ENCODE measurements at places on chromosomes 3 and 15. TPM values are rescaled to one million over a fixed set of nuclear protein-coding genes. Genes with fewer than 3 reads are reported as not detected.

GRCh38 chr3:39096775-39097174 lies 10.7 kb downstream of the GORASP1 start:
- peak; percentile 40 for DNase-seq

DNA sequence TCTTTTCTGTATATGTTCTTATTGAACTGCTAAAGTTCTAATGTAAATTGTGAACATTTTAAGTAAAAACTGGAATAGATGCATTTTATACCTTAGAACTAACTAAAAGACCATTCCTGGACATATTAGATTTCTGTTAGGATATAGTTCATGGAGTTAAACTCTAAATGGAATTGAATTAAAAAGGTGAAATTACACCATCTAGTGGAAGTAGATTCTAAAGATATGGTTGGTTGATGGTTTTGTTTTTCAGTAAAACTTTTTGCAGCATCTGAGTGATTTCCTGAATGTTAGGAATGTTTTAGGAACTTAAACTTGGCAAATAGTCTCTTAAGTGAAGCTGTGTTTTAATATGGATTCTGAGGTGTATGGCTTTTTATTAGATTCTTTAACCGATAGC lies 96.8 kb downstream of the SLMAP start:
- peak; percentile 52 for DNase-seq

- DNase-seq = peak; percentile 17
These were observed 202.9 kb upstream of the CTNNB1 start for GRCh38 chr3:40996382-40996781.

DNA sequence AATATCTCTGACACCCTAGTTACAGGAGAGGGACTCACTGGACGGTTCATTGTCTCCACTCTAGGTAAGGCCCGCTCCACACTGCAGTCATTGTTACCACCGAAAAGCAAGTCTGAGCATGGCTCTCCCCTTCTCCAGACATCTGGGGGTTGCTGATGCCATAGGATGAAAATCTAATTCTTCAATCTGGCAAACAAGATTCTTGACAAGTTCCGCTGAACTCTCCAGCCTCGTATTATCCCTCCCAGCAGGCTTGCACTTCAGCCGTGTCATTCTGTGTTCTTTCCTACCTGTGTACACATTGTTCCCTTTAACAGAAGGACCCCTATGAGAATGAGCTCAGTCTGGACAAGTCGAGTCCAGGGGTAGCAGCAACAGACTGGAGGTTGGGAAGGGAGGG lies 152.3 kb upstream of the NR2E3 start:
- DNase-seq = no peak

DNA sequence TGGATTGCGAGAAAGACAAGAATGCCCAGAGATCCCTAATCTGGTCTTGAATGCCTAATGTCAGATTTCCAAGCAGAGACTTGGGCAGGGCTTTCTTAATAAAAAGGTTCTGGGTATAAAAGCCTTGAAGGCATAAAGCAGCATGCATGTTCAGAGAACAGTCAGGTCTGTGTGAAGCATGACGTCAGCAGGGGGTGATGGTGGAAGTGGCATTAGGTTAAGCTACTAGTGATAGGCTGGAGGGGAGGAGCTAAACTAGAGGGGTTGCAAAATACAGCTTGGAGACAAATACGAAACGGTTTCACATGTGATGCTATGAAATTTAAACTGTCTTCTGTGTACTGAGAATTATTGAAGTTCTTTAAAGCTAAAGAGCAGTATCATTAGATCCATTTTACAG lies 125.6 kb downstream of the VPS8 start:
- DNase-seq = no peak

DNA sequence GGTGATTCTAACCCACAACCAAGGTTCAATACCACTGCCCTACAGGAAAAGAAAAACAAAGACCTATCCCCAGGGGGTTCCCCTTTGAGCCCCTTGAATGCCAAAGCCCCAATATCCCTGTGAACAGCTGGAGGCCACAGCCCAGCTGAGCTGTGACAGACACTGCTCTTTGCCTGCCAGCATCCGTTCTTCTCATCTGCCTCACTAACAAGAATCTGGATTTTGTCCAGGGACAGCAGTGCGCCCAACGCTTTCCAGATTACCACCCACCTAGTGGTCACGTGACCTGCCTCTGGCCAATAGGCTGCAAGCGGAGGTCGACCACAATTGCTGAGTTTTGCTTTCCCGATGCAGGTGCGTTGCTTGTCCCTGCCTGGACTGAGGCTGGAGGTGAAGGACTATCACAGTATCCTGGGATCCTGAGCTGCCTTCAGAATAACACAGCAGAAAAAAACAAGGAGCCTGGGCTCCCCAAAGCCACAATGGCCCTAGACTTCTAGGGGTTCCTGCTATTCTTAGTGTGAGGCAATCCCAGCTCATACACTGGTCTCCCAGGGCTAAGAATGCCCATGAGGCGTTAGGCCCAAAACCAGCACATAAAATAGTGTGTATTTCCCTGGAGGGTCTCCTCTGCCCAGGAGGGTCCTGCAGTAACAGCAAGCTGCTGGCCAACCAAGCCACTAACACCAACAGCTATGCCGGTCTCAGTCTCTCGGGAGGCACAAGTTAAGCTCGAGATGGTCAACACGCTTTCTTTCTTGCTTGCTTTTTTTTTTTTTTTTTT lies 13.8 kb downstream of the BDH1 start:
- DNase-seq = peak; percentile 73

DNA sequence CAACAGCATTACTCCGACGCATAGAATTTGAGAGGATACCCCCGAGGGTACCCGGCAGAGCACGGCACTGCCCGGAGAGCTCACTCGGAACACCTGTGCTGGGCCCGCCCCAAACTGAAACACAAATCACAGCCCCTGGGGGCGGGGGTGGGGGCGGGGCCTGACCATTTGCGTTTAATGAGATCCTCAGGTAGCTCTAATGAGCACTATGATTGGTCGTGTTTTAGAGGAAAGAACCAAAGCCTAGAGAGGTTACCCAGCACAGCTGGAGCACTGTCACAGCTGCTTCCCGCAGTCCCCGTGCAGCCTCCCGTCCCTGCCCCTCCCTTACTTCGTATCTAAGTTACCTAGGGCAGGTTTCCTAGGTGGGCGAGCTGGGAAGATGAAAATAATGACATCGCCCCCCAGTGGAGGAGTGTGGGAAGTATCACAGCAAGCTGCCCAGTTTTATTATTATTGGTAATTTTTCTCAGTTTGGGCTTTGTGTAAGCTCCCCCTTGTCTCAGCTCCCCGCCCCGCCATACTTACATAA lies 187.1 kb downstream of the PDE8A start:
- peak; percentile 72 for DNase-seq

GRCh38 chr3:127853681-127854080 lies 31.4 kb upstream of the MGLL start:
- no peak for DNase-seq

GRCh38 chr3:177726807-177727206 lies 529.5 kb upstream of the TBL1XR1 start:
- DNase-seq = no peak

DNA sequence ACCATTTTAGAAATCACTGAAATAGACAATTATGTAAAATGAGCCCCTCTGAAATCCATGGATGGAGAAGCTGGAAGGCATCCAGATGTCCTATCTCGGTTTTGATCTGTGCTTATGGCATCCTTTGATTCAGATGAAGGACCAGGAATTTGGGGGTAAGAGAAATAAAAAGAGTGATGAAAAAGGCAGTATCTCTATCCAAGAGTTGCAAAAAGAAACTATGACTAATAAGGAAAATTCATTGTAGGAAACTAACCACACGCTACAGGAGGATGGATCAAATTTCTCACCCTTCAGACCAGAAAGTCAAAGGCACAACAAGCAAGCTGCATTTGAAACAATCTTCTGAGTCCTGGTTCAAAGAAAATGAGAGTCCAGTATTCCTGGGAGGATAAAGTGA lies 34.8 kb downstream of the SRGAP3 start:
- no peak for DNase-seq

DNA sequence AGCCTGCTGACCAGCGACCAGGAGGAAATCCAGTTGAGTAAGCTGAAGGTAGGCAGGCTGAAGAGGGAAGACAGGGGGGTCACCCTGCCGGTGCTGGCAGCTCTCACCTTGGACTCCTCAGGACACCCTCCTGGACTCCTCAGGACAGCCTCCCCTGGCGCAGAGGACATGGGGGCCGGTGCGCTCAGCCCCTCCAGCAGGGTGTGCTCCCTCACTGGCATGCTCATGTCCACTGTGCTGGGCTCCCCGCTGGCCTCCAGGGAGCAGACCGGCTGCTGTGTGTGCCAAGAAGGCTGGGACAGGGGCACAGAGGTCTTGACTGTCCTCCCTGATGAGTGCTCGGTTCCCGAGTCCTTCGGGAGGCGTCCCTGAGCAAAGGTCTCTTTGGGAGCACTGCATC lies 183.6 kb downstream of the ATP10A start:
- DNase-seq = no peak

DNA sequence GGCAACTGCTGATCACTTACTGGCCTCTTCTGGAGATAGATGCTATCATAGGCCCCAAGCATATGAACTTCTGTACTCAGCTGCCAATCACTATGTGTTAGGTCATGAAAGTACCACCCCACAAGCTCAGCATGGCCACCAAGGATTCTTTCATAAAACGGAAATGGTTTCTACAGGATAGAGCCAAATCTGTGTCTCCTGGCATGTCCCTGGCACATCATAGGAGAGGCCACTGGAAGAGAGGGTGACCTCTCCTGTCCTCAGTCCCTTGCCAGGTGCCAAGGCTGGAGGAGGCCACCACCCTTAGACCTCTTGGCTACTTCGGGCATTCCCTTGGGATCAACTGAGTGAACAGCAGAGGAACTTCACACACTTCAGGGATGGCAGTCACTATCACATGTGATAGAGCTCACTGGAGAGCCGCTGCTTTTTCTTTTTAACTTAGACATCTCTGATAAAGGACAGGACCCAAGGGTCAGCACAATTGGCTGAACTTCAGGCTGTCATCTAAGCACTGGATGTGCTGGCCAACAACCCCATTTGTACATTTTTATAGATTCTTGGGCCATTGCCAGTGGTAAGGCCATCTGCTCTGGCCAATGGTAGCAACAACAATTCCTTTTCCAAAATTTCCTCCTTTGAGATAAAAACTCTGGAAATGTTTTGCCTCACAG lies 425.2 kb downstream of the SQOR start:
- DNase-seq = no peak

DNA sequence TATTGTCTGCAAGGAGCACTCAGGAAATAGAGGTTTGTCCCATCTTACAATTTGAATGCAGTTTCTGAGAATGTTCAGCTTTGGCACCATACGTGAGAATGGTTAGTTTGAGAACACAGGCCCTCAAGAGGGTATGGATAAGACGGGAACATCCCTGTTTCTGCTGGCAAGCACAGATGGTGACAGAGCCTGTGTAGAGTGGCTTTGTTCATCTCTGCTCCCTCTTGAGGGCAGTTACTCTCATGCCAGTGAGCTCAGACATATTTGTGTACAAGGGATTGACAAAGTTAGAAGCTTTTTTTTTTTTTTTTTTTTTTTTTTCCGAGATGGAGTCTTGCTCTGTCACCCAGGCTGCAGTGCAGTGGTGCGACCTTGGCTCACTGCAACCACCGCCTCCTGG lies 71.5 kb upstream of the FILIP1L start:
- DNase-seq = no peak

Gene CAMP
- total RNA-seq = not detected

Gene GRK7
- total RNA-seq = not detected

Gene ZNF80
- total RNA-seq = not detected

Gene LRRC31
- not detected for total RNA-seq

Gene CATSPER2
- total RNA-seq = 0.33 TPM

Gene CD80
- total RNA-seq = 0.17 TPM

Gene GOLGA8M
- total RNA-seq = 0.51 TPM

Gene PLXND1
- total RNA-seq = 872 TPM

Data from dermis blood vessel endothelial cell (primary cell).